ENCODE measurements at places on chromosomes 3 and 15.

- DNase-seq: no peak
Observed at GRCh38 chr15:78879517-78880241, 7.0 kb downstream of the MORF4L1 start.

DNA sequence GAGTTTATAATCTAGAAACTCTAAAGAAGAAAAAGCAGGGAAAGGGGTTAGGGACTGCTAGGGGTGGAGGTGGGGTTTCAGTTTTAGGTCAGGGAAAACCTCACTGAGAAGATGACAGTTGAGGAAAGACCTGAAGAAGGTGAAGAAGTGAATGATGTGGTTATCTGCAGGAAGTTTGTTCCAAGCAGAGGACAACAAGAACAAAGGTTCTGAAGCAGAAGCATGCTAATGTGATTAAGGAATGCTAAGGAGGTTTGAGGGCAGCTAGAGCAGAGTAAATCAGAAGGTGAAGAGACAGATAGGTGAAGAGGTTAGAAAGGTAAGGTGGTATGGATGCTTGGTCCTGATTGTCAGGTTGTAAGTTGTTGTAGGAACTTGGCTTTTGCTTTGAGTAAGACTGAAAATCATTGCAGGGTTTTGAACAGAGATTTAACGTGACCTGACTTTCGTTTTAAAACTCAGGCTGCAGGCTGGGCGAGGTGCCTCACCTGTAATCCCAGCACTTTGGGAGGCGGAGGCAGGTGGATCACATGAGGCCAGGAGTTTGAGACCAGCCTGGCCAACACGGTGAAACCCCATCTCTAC is 8.6 kb downstream of the OXSR1 start:
- no peak for DNase-seq

DNA sequence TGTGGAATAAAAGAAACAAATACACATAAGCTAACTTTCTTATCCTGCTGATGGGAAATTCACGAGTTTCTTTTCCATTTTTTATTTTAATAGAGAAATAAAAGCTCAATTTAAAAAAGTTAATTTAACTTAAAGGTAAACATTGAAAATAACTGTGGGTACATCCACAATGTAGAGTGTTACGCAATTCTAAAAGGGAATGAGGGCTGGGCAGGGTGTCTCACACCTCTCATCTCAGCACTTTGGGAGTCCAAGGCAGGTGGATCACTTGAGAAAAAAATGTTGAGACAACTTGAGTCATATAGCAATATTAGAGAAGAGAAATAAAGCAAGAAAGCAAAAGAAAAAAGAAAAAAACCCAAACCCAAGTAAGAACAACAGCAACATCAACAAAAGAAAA is 207.0 kb downstream of the DIPK2A start:
- DNase-seq: no peak

DNA sequence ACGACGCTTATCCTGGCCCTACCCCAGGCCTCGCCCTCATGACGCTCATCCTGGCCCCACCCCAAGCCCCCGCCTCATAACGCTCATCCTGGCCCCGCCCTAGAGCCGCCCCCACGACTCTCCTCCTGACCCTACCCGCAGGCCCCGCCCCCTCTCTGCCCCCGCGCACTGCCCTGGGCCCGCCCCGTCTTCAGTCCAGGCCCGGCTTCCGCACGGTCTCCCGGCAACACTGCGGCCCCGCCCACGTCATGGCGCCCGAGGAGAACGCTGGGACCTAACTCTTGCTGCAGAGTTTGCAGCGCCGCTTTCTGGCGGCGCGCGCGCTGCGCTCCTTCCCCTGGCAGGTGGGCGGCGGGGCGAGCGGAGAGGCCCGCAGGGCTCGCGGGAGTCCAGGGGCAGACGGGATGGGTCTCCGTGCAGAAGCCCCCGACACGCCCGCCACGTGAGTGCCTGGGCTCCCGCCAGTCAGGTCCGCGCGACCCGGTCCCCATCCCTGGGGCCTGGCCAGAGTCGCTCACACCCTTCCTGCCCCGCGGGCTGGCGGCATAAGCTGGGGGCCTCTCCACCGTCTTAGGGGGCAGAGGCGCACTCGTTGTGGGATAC is 52.5 kb upstream of the ROPN1B start:
- no peak for DNase-seq

DNA sequence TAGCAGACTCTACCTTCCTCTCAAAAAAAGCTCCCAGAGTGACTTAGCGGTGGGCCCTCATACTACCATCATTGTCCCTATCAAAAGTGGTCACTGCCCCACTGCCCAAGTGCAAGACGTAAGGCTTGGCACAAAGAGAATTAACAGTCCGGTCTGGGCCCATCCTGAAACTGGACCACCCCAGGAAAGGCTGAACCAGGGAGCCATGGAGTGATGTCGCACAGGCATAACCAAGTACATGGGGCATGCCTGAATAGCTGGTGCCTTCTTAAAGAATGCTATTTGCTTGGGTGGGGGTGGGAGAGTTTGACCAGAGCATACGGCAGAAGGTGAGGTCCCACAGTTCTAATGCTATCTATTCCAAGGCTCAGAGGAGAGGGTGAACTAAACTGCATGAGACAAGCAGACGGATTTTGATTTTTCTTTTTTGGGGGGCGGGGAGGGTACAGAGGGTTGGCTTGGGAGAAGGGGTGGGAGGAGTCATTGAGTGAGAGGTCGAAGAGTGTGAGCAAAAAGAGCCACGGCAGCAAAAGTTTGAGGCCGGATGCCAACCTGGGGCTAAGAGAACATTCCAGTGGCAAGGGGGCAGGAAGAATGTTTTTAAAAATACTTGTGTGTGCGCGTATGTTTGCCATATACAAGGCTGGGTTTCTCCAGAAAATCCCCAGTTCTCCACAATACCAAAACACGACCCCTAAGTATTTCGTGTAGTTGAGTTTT is 50.2 kb downstream of the FAM174B start:
- no peak for DNase-seq

DNA sequence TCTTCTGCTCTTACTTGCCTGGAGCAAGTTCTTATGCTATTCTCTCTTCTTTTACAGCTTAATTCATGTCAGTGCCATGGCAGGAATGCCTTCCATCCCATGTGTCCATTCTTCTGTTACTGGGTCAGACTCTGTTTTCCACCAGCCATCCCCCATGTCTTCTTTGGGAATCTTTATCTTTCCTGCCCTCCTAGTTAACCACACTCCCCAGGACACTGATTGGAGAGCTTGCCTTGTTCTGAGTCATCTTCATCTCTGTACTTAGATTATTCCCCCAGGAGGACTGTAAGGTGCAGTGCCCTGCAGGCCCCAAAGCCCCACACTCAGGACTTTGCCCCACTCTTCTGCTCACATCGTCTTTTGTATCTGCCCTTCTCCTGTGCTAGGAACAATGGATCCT is 3.6 kb downstream of the ABHD17C start:
- DNase-seq: no peak

DNA sequence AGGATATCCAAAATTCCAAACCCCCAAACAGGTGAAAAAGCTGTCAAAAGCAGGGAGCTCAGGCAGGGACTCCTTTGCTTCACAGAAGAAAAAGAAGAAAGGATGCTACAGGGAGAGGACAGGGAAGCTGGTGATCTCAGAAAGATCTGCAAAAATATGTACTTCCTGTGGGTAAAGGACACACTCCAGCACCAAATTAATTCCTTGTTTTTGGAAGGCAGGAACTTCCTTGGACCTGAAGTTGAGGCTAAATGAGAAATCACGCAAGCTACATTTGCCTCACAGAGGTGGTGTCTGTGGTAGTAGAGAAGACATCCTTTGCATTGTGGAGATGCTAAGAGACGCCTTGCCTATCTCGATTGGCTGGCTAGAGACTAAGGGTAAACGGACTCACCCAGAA is 26.7 kb upstream of the ANPEP start:
- DNase-seq: no peak

GRCh38 chr3:57718118-57718517 is 25.2 kb upstream of the DENND6A start:
- no peak for DNase-seq

- no peak for DNase-seq
Observed at GRCh38 chr3:66518126-66518525, 17.3 kb upstream of the LRIG1 start.

- no peak for DNase-seq
Observed at GRCh38 chr3:45123030-45123429, 23.1 kb downstream of the CDCP1 start.

DNA sequence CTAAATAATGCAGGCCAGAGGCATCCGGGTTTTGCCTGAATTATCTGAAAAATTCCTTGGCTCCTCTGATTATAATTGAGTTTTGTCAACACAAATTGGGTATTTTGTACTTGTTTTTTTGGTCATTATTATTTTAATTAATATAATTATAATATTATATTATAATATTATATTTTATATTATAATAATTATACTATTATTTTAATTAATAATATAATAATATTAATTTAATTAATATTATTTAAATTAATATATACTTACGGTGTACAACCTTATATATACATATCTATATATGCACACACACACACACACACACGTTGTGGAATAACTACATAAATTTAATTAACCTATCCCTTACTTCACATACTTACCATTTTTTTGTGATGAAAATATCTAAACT is 73.5 kb downstream of the RYR3 start:
- no peak for DNase-seq

DNA sequence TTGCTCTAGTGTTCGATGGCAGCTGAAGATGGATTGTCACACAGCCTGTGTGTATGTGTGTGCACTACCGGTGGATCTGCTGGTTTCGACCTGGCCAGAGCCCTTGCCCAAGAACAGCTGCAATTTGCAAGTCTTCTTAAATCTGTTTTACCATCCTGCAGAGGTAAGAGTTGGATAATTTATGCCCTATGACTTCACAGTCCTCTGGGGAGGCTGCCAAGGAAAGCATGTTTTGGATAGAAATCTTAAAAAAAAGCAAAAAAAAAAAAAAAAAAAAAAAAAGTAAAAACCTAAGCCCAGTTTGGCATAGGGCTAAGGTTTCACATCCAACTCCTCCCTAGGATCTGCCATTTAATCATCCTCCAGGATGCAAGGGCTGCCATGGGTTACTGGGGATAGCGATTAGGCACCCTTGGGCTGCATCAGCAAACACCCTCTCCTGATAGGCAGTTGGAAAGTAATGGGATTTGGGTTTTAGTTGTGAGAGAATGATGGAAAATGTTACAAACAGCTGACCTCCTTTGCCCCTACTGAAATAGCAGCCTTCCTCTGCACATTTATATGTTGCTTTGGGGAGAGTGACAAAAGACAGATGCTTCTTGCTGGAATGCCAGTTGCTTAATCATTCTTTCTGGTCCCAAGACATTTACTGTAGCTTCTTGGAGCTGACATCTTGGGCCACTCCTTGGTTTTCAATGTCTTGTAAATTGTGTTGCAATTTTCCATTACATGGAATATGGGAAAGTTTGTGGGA is 35.4 kb downstream of the CD200R1L start:
- no peak for DNase-seq

DNA sequence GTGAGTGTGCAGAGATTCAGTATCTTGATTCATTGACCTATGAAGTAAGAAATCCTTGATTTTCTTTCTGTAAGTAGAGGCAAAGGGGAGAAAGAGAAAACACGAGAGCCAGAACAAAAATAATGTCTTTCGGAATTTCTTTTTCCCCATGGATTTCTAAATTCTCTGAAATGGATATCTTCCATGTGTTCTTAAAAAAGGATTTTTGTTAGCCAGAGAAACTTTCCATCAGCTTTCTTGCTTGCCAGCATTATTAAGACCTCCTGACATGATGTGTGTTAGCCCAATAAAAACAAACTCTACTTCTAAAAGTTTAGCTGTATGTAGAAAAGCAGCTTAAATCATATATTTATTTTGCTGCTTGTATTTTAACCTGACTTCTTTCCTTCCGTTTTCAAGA is 122.3 kb upstream of the AADACL2 start:
- DNase-seq: no peak

GRCh38 chr3:177838766-177839350 is 641.6 kb upstream of the TBL1XR1 start:
- DNase-seq: no peak

DNA sequence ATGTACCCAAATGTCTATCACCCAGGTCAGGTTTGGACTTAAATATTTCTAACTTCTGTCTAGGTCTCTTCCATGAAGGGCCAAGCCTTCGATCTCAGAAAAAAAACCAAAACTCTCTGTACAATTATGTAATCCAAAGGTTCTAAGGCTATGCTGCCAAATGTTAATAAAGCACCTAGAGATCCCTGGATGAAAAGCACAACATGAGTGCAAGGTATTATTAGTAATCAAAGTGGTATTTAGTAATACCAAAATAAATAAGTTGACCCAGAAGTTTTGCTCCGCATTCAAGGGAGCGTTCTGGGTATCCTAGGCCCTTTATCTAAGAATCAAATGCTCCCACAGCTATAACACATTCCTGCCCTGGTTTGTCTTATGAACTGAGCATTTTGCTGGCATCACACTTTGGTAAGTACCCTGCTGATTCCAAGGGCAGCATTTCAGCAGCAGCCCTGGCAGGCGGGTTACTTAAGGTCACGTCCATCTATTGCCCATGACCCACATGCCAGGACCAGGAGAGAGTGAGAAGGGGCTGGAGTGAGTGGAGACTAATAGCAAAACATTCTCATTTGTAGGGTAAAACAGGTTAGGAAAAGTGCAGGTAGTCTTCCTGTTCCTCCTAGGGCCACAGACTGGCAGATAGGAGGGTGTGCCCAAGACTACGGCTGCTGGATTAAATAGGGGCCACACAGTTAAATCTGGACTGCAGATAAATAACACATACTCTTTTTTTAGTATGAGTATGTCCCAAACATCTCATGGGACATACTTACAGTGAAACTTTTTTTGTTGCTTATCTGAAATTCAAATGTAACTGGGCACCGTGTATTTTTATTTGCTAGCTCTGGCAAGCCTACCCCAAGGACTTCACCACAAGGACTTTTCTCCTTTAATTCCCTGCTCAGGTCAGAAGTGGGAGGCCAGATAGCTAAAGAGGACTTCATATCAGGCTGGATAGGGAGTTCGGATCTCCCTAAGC is 76.0 kb upstream of the SNRK start:
- no peak for DNase-seq

GRCh38 chr15:69906256-69907185 is 191.2 kb downstream of the TLE3 start:
- no peak for DNase-seq

DNA sequence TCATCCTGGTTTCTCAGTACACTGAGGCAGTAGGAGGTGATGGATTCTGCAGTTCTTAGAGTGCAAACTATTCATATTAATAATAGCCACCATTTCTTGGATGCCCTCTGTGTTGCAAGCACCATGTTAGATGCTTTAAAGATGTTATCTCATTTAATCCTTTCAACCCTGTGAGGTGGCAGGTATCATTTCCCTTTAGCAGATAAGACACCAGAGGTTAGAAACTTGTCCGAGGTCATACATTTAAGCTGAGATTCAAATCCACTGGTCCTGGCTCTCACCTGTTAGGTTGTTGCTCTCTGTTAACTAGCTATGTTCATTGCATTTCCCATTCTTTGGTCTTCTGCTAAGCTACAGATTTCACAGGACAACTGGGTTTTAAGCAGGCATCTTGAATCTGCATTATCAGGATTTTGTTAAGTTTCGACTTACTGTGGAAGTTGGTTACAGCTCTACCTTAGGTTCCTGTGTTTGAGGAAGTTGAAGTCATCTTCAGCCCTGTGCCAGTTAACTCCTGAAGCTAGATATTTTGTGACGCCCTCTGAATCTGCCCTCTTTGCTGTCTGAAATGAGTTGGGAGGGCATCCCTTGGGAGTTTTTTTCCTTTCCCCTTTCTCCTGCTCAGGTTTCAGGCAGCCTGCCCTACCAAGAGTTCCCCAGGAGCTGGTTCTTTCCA is 6.4 kb downstream of the PDE8A start:
- no peak for DNase-seq
